ENCODE measurements at places on chromosomes 7 and 10.

- DNase-seq, result no peak
Measured at GRCh38 chr10:7054915-7055314, 355.9 kb downstream of the SFMBT2 start.

GRCh38 chr10:73174148-73174925, 6.4 kb downstream of the FAM149B1 start:
- no peak for DNase-seq

- no peak for DNase-seq
Measured at GRCh38 chr7:15856311-15856710, 169.8 kb upstream of the MEOX2 start.

- DNase-seq, result no peak
Measured at GRCh38 chr10:15540727-15541126, 169.6 kb upstream of the FAM171A1 start.

GRCh38 chr7:131355917-131356777, 28.5 kb downstream of the MKLN1 start:
- DNase-seq, result no peak

DNA sequence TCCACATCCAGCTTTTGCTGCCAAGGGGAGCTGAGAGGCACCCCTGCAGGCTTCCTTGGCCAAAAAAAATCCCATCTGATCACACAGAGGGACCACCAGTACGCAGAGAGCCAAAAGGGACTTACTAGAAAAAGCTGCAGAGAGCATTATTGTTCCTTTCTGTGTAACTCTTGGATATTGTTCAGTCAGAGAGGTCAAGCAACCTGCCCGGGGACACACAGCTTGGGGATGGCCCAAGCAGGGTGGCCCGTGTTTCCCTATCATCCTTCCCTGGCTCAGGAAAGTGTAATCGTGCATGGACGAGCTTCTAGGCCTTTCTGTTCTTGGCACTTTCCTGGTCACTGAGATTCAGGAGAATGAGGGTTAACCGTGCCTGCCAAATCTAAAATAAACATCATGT, 84.1 kb upstream of the SH2B2 start:
- no peak for DNase-seq

GRCh38 chr10:1491901-1492300, 245.4 kb downstream of the ADARB2 start:
- no peak for DNase-seq

DNA sequence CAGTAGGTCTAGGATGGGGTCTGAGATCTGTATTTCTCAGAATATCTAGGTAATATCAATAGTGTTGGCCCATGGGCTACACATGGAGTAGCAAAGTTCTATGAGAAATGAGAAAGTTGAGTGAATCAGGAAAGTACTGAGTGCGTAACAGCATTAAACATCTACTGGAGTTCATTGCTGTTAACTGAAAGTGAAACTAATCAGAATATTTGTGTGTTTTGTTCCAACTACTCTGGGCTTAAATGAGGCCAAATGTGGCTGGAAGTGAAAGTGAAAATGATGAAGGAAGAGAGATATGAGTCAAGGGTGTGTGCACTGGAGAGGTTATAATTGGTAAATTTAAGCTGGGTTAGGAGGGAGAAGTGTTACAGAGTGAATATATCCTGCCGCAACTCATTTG, 46.5 kb downstream of the TMEM106B start:
- DNase-seq, result peak; percentile 45

GRCh38 chr10:43676331-43676730, 27.6 kb upstream of the ZNF32 start:
- DNase-seq, result no peak

DNA sequence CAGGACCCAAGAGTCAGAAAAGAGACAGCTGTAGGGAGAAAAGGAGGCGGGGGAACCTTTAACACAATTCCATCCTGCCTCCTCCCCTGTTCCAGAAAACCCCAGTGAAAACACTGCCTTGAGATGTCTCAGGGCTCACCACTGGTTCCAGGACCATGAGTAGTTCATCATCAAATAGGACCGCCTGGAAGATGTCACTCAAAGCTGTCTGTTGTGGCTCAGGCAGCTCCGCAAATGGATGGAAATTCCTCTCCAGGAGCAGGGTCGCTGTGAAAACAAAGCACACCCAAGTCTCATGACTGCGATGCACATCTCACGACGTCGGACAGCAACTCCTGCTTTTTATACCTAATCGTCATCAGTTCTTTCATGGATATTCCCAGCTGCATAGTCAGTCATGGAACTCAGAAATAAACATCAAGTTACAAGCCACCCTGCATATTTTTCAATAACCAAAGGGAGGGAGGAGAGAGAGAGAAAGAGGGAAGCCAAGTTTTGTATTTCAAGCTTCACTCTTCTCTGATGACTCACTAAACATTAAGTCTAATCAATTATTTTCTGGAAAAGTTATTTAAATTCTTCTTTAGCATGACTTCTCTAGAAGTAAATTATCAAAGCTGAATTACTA, 49.2 kb downstream of the GSDME start:
- no peak for DNase-seq

DNA sequence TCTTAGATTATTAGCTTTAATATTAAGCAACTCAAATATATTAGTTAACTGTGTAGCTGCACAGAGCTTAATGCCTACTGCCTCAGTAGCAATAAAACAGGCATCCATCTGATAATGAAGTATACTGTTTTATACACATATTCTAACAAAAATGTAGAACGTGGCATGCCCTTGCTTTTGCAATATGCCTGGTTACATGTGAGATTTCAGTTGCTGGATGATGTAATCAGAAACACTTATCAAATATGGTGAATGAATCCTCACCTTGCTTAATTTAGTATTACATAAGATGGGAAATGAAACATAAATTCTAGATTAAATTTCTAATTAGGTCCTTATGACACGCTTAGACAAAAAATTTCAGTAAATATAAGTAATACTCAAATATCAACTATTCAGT, 8.0 kb downstream of the DNAJC1 start:
- DNase-seq, result no peak

DNA sequence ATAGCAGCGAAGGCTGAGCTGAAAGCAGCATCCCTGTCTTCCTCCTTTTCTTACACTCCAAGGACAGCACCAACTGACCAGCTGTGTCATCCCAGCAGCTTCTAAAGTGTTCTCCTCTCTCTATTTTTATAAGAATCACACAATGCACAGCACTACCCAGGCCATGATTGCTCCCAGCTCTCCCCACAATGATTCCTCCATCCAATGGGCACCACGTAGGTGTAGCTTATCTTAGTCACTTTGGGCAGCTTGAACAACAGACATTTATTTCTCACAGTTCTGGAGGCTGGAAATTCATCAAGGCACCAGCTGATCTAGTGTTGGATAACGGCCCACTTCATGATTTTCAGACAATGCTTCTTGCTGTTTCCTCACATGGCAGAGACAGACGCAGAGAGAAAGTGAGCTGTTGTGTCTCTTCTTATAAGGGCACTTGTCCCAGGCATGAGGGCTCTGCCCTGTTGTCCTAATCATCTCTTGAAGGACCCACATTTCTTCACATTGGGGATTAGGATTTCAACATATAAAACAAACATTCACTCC, 92.0 kb upstream of the CDC14C start:
- DNase-seq, result no peak

DNA sequence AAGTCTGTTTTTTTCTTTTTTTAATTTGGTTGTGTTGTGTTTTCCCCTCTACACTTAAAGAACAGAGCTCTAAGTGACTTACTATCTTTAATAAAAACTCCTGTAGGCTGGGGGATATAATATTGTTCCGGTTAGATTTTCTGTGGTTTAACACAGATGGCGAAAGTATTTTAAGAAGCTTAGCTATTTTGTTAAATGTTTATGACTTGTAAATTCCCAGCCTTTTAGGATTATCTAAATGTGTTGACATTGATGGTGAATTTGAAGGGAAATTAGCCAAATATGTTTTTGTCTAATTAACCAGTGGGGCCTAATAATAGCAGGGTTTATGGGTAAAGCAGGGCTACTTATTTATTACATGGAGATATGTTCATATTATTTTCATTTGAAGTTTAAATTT, 538.5 kb downstream of the INHBA start:
- no peak for DNase-seq

DNA sequence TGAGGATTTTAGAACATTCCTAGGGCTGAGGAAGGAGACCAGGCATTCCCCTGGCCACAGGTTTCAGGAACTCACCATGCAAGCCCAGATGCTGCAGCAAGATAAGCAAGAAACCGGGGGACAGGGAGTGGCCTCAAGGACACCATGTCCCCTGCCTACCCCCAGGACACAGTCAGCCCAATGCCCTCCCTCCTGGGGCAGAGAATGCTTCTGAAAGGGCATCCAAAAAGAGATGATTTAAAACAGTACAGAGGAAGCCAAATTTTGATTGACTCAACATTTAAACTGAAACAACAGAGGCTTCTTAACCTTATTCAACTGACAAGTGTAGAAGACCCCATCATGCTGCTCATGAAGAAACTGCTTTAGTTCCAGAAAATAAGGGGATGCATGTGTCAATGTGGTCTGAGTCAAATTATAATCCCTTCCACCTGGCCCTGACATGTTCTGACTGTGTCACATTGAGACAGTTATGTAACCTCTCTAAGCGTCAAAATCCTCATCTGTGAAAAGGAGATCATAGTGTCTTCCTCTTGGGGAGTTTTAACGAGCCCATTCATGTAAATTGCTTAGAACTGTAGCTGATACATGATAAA, 60.0 kb downstream of the ICA1 start:
- no peak for DNase-seq

GRCh38 chr10:46225597-46225996, 61.2 kb upstream of the ANTXRL start:
- no peak for DNase-seq

DNA sequence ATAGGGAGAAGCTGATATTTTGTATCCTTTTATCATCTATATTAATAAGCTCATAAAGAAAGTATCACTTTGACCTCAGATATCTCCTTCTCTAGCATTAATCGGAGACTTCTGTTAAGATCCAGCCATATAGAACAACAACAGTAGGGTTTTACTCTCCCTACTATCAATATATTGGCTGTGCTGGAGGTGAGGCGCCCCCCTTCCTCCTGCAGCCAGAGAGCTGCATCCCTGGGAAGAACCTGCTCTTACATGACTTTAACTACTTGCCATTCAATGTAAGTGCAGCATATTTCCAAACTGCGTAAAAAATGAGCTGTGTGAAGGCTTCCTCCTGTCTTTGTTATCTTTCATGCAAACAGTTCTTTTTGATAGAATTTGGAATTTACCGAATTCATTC, 247.8 kb downstream of the SDK1 start:
- no peak for DNase-seq

DNA sequence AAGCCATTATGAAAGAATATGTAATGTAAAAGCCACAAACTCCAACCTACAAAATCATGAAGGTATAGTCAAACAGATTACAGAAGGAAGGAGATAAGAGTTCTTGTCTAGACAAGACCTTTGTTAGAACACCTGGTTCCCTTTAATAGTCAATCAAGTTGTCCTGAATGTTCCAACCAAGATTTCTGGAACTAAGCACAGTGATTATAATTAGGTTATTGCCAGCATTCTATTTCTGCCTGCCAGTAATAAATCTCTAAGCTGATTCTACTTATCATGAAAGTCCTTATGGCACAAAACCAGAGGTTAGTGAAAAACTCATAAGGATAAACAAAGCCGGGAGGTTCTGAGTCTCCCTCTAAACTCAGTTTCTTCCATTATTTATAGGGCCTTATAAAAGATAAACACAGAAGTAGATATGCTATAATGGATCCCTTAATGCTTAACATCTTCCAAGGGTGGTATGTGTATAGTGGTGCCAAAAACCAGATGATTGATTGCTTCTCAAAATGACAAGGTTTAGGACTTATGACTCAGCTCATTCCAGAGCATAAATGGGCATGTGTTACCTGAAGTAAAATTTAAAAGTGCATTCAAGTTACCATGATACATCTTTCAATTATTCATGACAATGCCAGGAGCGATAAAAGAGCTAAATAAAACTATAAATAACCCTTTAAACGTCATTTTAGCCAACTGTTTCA, 237.2 kb downstream of the CSTF2T start:
- DNase-seq, result no peak

DNA sequence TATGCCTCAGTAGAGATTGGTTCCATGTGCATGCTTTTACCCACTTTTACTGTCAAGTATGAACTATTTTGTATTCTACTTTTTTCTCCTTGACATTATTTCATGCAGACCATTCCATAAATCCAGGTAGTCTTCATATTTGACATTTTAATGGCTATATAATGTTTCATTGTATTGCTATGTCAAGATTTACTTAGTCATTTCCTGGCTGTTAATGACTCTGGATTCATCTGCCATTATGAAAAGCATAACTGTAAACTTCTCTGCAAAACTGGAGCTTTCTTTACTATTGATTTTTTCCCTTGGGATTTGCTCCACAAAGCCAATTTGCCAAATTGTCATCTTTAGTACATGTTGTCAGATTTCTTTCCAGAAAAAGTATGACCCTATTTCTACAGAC, 6.8 kb upstream of the MSRB2 start:
- no peak for DNase-seq

DNA sequence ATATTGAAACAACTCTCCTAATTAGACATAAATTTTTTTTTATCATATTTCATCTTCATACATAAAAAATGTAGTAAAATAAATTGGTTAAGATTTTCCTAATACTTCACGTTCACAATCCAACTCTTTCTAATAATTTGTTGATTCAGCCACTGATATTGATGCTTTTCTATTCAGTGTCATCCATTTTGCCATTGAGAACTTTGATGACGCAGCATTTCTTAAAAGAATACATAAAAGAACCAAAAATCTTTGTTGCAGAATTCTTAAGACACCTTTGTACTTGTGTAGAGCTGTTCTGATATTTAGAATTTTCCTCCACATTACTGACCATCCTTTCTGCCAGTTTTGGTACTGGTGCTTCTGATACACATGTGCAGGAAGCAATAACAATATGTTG, 52.6 kb downstream of the LOXL4 start:
- DNase-seq, result no peak

DNA sequence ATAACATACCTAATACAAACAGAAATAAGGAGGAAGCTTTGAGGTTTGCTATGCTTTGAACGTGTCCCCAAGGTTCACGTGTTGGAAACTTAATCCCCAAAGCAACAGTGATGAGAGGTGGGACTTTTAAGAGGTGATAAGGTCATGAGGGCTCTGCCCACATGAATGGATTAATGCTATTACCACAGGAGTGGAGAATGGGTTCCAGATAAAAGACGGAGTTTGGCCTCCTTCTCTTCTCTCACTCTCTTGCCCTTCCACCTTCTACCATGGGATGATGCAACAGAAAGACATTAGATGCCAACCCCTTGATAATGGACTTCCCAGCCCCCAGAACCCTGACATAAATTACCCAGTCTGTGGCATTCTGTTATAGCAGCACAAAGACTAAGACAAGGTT, 9.6 kb downstream of the ITGB1 start:
- DNase-seq, result no peak

- no peak for DNase-seq
Measured at GRCh38 chr10:28684157-28684985, 7.0 kb downstream of the BAMBI start.
